ENCODE measurements at places on chromosomes 3 and 15.

- no peak for DNase-seq
These were observed 5.0 kb downstream of the RPLP1 start for GRCh38 chr15:69457304-69458280.

DNA sequence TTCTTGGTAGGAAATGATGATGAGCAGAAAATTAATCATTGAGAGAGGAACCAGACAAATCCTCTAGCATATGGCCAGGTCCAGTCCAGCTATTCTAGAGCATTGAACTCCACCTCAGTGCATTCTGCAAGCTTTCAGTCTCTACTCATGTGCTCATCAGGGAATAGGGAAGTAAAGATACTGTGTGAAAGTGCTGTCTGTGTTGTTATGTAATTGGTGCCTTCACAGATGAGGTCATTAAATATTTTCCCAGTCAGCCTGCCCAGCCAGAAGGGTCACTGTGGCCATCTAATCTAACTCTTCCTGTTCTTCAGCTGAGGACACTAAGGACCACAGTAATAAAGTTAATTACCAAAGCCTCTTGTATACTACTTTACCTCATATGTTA is 28.2 kb downstream of the C3orf62 start:
- peak; percentile 96 for DNase-seq

DNA sequence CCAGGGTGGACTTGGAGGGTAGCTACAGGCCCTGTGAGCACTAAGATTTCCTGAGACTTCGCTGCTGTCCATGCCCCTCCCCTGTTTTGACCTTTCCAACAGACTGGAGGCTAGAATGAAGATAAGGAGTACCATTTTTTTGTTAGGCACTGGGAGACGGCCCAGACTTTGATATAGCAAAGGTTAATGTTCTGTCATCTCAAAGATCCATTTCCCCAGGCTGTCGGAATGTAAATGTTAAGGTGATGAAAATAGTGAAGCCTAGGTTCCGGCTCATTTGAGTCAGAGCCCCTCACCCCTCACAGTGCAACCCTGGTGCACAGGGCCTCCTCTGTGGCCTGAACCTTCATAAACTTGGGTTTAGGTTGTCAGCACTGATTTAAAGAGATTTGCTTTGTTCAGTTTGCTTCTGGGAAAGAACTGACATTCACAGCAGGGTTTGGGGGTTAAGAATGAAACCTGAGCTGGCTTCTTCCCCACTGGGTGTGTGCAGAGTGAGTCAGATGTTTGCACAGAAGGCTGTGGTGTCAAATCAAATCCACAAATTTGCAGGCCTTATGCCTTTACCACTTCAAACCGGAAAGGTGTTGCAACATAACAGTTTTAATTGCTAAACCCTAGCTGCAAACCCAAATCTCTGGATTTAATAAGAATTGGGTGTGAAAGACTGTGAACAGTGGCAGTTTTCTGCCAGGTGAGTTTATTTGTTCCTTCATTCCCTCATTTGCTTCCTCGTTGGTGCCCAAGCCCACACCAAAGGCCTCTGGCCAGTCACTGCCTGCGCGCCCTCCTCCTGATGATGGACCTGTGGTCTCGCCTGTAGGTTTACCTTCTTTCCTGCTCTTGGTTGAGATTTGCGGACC is 20.6 kb upstream of the KCTD6 start:
- DNase-seq, result peak; percentile 99

DNA sequence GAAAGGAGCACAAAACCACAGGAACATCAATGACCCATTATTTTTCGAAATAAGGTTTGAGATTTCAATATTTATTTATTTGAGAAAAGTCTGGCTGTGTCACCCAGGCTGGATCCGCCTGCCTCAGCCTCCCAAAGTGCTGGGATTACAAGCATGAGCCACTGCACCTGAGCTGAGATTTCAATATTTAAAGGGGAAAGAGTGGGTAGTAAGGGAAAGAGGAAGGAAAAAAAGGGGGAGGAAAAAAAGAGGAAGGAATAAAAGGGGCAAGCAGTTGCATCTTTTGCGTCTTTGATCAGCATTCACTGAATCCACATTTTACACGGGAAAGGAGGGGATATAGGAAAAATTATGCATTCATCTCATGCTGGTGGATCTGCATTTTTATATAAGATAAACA is 47.4 kb downstream of the ERICH6 start:
- peak; percentile 30 for DNase-seq

DNA sequence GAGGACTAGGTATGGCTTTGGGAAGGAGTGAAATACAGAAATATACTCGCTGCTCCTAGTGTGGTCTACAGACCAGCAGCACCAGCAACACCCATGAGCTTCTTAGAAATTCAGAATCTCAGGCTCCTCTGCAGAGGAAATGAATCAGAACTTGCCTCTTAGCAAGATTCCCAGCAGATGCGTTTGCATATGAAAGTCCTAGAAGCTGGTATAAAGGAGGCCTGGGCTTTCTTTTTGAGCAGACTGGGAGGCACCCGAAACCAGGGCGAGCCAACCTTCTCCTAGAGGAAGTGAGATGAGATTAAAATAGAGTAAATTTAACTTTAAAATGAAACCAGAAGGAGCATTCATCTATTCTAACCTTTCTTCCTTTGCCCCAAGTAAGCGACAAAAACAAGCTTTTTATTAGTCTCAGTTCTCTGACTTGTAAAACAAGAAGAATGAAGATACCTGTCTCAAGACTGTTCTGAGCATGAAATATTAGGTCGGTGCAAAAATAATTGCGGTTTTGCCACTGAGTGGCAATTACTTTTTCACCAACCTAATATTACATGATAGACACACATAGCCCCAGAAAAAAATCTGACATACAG is 140.0 kb downstream of the PDZRN3 start:
- DNase-seq, result no peak

GRCh38 chr3:101544161-101544850 is 17.4 kb upstream of the TRMT10C start:
- no peak for DNase-seq

- DNase-seq, result no peak
These were observed 336.9 kb downstream of the NLGN1 start for GRCh38 chr3:173734473-173734872.

DNA sequence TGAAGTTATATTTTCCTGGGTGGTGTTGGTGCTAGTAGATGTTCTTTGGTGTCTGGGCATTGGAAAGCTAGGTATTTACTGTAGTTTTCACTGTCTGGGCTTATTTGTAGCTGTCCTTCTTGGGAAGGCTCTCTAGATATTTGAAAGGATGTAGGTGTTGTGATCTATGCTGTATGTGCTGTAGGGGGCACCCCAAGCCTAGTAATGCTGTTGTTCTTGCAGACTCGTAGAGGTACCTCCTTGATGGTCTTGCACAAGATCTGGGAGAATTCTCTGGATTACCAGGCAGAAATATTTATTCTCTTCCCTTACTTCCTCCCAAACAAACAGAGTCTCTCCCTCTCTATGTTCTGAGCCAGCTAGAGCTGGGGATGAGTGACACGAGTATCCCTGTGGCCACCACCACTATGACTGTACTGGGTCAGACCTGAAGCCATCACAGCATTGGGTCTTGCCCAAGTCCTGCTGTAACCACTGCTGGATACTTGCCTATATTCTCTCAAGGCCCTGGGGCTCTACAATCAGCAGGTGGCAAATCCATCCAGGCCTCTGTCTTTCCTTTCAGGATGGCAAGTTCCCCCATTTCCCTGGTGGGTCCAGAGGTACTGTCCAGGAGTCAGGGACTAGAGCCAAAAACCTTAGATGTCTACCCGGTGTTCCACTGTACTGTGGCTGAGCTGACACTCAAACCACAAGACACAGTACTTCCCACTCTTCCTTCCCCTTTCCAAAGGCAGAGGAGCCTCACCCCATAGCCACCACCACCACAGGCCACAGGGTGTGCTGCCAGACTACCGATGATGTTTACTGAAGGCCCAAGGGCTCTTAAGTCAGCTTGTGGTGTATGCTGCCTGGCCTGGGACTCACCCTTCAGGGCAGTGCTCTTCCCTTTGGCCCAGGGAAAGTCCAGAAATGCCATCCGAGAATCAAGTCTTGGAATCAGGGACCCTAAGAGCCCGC is 195.2 kb upstream of the DPPA4 start:
- peak; percentile 52 for DNase-seq

DNA sequence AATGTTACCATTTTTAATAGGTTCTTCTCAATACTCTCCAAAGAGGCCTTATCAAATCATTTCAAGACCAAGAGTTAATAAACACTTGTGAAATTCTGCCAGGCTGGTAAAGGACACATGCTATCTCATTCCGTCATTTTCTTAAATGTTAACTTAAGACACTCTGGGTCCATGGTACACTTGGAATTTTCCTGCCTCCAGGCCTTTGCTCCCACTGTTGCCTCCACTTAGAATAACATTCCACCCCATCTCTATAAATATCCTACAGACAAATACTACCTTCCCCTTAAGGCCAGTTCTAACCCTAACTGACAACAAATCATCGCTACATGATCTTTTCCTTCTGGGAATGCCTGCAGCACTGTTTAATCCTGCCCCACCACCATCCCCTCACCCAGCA is 24.1 kb downstream of the MAGI1 start:
- DNase-seq, result no peak

DNA sequence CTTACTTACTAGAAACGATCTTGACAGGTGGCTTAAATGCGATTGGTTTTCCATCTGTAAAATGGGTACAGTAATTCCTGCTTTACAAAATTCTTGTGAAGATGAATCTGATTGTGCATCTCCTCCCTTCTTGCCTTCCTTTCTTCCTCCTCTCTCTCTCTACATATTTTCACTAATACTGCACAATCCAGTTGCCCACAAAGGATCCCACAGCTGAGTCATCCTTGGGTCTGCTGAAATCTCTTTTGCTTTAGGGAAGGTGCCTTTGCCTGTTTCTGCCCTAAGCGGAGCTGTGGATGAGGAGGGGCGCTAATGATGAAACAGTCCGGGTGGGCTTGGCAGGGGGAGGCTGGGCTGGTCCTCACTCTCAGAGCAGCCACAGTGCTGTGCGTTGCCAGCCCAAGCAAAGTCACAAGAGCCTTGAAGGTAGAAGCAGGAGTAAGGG is 46.1 kb downstream of the AMOTL2 start:
- DNase-seq, result no peak

- no peak for DNase-seq
These were observed 646.5 kb downstream of the NSUN3 start for GRCh38 chr3:94709249-94709902.

- no peak for DNase-seq
These were observed 331.2 kb upstream of the TBL1XR1 start for GRCh38 chr3:177528306-177529070.

GRCh38 chr3:153513236-153513635 is 351.2 kb downstream of the RAP2B start:
- DNase-seq, result peak; percentile 24

- DNase-seq, result no peak
These were observed 53.1 kb upstream of the SLC7A14 start for GRCh38 chr3:170638988-170639387.

- no peak for DNase-seq
These were observed 146.1 kb upstream of the UMPS start for GRCh38 chr3:124584245-124584551.

GRCh38 chr3:172036541-172037215 is 2.7 kb upstream of the FNDC3B start:
- no peak for DNase-seq

DNA sequence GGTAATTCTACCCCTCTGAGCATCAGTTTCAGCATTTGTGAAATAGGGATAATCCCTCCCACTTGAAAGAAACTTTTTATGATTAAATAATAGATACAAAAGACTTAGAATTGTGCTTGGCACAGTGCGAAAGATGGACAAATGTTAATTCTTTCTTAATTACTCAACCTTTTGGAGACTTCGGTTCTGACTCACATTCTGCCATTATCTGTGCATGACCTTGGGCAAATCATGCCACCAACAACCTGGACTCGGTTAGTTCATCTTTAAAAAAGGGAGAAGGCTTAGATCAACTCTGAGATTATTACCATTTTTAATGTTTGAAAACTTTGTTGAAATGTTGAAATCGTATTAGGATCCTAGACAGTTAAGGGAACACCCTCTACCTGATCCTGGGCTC is 40.6 kb upstream of the POLR2M start:
- no peak for DNase-seq

- no peak for DNase-seq
These were observed 209.3 kb downstream of the CD47 start for GRCh38 chr3:107881509-107881908.

- no peak for DNase-seq
These were observed 87.8 kb upstream of the MDFIC2 start for GRCh38 chr3:70400194-70400593.

DNA sequence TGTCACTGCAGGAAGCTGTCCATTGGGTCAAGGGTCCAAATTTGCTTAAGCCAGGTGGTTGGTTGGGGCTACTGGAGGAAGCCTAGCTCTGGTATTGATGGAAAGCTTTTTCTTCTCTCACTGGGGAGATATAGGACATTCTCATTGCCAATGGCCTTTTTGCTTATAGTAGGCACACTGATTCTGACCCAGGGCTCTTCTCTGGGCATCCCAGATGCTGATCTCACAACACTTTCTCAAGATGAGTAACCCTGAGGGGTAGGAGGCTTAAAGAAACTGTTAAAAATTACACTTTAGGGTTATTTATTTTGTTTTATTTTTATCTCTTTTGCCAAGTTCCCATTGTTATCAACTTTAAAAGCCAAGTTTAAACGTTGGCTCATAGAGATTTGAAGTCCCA is 337.8 kb downstream of the LRRC3B start:
- DNase-seq, result no peak

GRCh38 chr15:69723404-69724096 is 270.9 kb downstream of the RPLP1 start:
- DNase-seq, result no peak

- no peak for DNase-seq
These were observed 930.7 kb downstream of the MCTP2 start for GRCh38 chr15:95162069-95162468.

Data from AML-193 (cell line).